ENCODE measurements at places on chromosomes 12 and 14. TPM values are rescaled to one million over a fixed set of nuclear protein-coding genes. Genes with fewer than 3 reads are reported as not detected.

Gene GARIN6
- not detected for total RNA-seq

Gene SERPINA10
- total RNA-seq = not detected

Gene KRT71
- not detected for total RNA-seq

Gene GLT8D2
- 25.9 TPM for total RNA-seq

Gene PLXNC1
- total RNA-seq = 0.89 TPM

Gene CISTR
- not detected for total RNA-seq

Gene TIMELESS
- total RNA-seq = 22.7 TPM

Gene FLRT2
- total RNA-seq = 2.2 TPM

Gene DPPA3
- total RNA-seq = not detected

Gene VPS37B
- 27.7 TPM for total RNA-seq

Gene HIP1R
- total RNA-seq = 31.5 TPM

Gene GALC
- total RNA-seq = 14.7 TPM

Data from bronchus fibroblast of lung (primary cell).